ENCODE measurements at places on chromosomes 6 and 20.

DNA sequence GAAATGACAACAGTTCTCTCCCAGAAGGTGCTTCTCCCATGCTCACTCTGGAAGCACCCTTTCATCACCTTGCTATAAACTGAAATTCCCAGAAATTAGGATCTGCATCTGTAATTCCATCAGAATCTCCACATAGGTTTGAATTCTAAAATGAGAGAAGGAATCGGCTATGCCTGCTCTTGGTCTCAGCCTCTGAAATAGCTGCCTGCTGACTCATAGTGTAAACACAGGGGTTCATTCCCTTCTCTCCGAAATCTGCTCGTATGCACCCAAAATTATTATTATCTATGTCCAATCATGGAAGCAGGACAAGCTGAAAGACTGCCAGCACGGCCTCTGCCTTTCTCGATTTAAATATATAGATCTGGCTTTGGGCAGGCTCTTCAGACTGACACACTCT, 74.6 kb upstream of the TAB2 start:
- no peak for DNase-seq

DNA sequence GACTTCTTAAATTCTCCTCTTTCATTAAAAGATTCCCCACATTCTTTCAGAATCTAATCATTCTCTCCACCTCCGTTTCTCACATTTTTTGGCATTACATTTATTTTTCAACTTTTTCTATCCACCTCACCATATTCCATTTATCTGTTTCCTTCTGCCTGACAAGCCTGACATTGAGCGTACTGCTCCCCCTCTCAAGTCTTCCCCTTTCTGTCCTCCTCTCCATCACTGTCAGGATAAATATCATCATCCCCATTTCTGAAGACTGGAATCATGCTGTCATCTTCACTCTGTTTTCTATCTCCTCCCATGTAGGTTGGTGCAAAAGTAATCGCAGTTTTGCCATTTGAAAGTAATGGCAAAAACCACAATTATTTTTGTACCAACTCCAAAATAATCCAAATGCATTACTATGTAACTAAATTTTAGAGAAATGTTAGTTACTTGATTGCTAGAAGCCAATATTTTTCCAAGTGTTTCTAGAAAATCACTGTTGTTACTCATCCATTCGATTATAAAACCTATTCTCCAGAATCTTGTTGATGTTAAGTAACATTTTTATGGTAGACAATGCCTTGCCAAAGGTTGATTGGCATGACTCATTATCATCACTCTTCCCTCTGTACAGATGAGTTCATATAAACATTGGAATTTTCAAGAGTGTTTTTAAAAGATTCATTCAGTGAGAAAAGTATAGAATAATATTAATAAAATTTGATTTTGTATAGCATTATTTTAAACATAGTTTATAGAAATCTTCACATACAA, 292.3 kb upstream of the RNF217 start:
- no peak for DNase-seq

- DNase-seq = no peak
Observed at GRCh38 chr6:144296973-144297372, 11.8 kb downstream of the UTRN start.

- no peak for DNase-seq
Observed at GRCh38 chr20:56839786-56840185, 210.7 kb downstream of the TFAP2C start.

- DNase-seq = no peak
Observed at GRCh38 chr20:63232235-63233060, 3.3 kb upstream of the BIRC7 start.

DNA sequence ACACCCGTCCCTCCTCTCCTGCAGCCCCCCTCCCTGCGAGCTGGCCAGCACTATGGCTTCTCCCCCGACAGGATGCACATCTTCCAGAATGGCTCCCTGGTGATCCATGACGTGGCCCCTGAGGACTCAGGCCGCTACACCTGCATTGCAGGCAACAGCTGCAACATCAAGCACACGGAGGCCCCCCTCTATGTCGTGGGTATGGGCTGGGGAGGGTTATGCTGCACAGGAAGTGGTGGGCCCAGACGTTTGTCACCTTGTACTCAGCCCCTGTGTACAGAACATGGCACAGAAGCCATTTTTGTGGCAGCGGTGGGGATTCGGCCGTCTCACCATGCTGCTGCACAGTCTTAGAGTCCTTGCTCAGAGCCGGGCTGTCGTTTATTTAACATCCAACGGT, 29.0 kb upstream of the SRF start:
- no peak for DNase-seq

GRCh38 chr20:50211091-50211490, 20.5 kb downstream of the CEBPB start:
- no peak for DNase-seq

DNA sequence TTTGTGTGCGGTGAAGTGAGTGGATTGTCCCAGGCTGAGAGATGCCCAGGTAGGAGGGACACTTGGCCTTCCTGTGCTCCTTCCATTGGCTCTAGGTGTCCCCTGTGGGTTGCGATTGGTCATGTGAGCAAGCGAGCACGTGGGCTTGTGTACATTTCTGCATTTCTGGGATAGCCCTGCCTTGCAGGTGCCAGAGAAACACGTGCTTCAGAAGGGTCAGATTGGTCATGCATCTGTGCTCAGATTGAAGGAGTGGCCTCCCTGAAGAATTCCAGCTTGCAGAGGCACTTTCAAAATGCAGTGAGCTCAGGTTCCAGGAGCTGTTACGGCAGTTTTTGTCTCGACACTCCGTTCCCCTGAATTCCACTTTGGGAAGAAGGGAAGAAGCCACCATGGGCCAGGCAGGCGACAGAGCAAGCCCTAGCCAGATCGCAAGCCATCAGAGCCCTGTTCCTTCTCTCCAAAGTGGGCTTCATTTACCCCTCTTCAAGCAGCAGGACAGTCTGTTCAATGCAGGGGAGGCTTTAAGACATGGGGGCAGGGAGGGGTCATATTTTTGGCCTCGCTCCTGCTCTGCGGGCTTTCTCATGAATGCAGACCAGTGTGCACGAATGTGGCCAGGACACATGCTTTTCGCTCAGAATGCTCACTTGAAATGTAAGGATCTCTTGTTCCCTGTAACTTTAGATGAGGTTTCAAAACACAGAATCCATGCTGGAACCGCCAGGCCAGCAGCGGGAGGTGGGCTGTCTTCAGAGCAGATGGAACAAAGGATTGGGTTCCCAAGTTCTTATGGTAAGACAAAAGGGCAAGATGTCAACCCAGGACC, 78.6 kb upstream of the AKAP12 start:
- DNase-seq = no peak

- DNase-seq = no peak
Observed at GRCh38 chr6:27136978-27137814, 110.3 kb upstream of the PRSS16 start.

- no peak for DNase-seq
Observed at GRCh38 chr20:39645131-39645530, 683.0 kb downstream of the DHX35 start.

DNA sequence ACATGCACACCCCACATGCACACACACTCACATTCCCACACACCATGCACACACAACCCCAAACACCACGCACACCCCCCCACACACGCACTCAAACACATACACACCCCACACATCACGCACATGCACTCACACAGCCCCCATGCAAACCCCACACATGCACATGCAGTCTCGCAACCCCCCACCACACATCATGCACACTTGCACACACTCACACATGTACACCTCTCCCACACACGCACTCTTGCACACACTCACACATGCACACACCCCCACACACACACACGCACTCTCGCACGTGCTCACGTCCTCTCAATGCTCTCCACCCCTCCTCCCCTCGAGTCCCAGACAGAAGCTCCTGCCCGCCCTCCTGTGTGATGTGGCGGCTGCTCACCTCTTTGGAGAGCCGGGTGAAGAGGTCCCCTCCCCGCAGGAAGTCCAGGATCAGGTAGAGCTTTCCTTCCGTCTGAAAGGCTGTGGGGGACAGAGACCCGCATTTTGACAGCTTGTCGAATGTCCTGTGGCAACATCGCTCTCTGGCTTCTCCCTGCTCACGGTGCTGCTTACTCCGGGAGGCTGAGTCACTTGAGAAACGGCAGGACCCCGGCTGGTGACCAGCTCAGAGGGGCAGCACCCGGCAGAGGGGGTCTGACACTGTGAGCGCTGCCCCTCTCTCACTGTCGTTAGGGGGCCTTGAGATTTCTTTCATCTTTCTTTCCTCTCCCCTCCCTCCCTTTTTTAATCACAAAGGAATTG, 78.5 kb downstream of the RAMACL start:
- DNase-seq = no peak

GRCh38 chr6:2643130-2643529, 107.6 kb downstream of the MYLK4 start:
- no peak for DNase-seq

DNA sequence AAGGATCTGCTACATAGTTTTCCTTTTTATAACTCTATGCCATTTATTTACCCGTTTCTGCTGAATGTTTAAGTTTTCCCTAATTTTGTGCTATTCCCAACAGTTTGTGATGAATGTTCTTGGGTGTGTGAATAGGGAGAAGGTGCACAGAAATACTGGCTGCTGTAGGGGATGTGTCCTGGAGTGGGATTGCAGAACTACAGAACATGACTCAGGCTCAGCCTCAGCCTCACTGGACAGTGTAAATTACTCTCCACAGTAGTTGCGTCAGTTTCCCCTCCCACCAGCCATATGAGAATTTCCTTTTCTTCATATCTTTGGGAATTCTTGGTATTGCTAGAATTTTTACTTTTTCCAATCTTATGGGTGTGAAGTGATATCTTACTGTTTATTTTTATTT, 57.0 kb downstream of the SLX4IP start:
- no peak for DNase-seq

- no peak for DNase-seq
Observed at GRCh38 chr6:20408851-20409250, 7.2 kb downstream of the E2F3 start.

GRCh38 chr20:57724610-57725405, 15.0 kb upstream of the PMEPA1 start:
- DNase-seq = no peak

- no peak for DNase-seq
Observed at GRCh38 chr6:140045116-140045515, 670.7 kb upstream of the CITED2 start.

Measured in activated CD8-positive, alpha-beta memory T cell treated with anti-CD3 and anti-CD28 coated beads for 48 hours (primary cell).